ENCODE measurements at places on chromosomes 3 and 15. TPM values are rescaled to one million over a fixed set of nuclear protein-coding genes. Genes with fewer than 3 reads are reported as not detected.

GRCh38 chr3:34150992-34151391 is 352.6 kb downstream of the PDCD6IP start:
- H3K36me3 ChIP-seq, result no peaks in the 10 kb centered on the region
- no peaks in the 10 kb centered on the region for H3K4me1 ChIP-seq
- no peak overlapping the region for H3K4me3 ChIP-seq
- no peak overlapping the region for H3K27ac ChIP-seq
- DNase-seq, result no peak

- H3K4me3 ChIP-seq, result no peak overlapping the region
- no peak overlapping the region for H3K27ac ChIP-seq
- peaks cover 21% of the 10 kb centered on the region for H3K36me3 ChIP-seq
- H3K4me1 ChIP-seq, result no peaks in the 10 kb centered on the region
- DNase-seq, result no peak
Observed at GRCh38 chr3:124229836-124230235, 237.9 kb upstream of the ROPN1 start.

GRCh38 chr15:31262901-31263671 is 63.5 kb upstream of the KLF13 start:
- no peak for DNase-seq
- no peak overlapping the region for H3K27ac ChIP-seq
- H3K4me3 ChIP-seq, result no peak overlapping the region

Gene RLBP1
- total RNA-seq, result not detected

Gene GP9
- total RNA-seq, result not detected

Gene GRAMD1C
- total RNA-seq, result 10.7 TPM
